Germinal center (tissue), 1 donor: ENCODE measurements at places on chromosomes 12 and 14.

GRCh38 chr12:88188180-88188579, 46.1 kb downstream of the TMTC3 start:
- no peak for DNase-seq

- no peak for DNase-seq
These were observed 73.0 kb downstream of the RMST start for GRCh38 chr12:97535582-97535981.

DNA sequence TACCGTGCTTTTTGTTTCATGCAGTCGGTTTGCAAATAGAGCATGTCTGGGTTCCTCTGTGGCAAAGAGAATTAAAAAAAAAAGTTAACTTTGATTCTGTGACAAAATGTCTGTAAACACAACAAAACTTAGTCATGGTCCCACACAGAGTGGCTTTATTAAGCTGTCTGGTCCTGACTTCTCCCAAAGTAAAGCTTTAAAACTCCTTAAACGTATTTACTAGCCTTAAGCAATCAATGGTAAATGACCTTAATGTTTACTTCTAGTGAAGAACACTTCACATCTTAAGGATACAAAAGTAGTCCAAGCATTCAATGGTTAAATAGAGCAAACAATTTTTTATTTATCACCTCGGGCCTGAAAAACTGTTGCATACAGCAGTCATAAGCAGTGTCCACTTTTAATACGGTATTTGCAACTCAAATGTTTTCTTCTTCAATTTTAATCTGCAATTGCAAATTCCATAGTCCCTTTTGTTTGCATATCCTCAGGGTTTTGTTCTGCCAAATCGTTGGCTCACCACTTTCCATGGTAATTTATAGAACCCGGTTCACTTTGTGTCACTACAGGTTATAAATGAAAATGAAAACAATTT, 453.0 kb upstream of the MIS18BP1 start:
- no peak for DNase-seq

DNA sequence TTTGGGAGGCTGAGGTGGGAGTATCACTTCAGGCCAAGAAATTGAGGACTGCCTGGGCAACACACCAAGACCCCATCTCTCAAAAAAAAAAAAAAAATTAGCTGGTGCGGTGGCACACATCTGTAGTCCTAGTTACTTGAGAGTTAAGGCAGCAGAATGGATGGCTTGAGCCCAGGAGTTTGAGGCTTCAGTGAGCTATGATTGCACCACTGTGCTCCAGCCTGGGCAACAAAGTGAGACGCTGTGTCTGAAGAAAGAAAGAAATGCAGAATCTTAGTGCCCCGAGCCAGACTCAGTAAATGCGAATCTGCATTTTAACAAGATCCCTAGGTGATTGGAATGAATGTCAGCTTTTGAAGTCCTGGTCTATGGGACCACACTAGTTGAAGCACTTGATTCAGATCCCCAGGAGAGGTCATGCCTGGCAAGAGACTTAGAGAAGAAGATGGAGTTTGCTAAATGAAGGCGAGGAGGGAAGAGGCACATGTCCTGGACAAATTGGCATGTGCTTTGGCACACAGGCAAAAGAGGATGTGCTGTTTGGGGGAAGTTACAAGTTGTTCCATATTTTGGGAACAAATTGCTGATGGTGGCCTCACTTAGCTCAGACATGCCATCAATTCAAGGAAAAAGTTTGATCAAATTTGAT, 56.6 kb downstream of the DRAM1 start:
- no peak for DNase-seq

- no peak for DNase-seq
These were observed 9.2 kb upstream of the FGF23 start for GRCh38 chr12:4388662-4389061.

DNA sequence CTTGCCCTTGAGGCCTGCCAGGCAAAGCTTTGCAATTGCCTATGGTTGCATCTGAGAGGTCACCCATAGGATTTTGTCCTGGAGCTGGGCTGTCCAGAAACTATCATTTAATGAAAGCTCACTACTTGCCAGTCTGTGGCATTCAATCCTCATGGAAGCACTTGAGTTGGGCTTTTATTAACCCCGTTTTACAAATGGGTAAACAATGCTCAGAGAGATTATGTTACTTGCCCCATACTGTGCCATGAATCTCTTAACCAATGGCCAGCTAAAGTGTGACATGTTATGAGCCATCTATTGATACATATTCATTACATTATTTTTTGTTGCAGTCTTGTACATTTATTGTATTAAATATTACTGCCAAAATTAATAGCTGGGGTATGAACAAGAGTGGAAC, 35.9 kb downstream of the PDZRN4 start:
- no peak for DNase-seq
